Activated CD8-positive, alpha-beta T cell treated with anti-CD3 and anti-CD28 coated beads for 36 hours (primary cell): ENCODE measurements at places on chromosomes 1 and 21.

GRCh38 chr1:177817937-177818875, 151.7 kb downstream of the SEC16B start:
- H3K27ac ChIP-seq = no peak overlapping the region
- DNase-seq = no peak
- H3K27me3 ChIP-seq = no peaks in the 10 kb centered on the region
- no peaks in the 10 kb centered on the region for H3K36me3 ChIP-seq

GRCh38 chr1:161238039-161238473, at the start of gene NR1I3:
Gene NR1I3 (minus strand): TSS chr1:161238203. CDS start chr1:161236565, 1,638 bp downstream.
- no peaks in the 10 kb centered on the region for H3K36me3 ChIP-seq
- no peak for DNase-seq
- no peak within 1 kb of the TSS for H3K27ac ChIP-seq
- H3K4me1 ChIP-seq = no peaks in the 10 kb centered on the region

DNA sequence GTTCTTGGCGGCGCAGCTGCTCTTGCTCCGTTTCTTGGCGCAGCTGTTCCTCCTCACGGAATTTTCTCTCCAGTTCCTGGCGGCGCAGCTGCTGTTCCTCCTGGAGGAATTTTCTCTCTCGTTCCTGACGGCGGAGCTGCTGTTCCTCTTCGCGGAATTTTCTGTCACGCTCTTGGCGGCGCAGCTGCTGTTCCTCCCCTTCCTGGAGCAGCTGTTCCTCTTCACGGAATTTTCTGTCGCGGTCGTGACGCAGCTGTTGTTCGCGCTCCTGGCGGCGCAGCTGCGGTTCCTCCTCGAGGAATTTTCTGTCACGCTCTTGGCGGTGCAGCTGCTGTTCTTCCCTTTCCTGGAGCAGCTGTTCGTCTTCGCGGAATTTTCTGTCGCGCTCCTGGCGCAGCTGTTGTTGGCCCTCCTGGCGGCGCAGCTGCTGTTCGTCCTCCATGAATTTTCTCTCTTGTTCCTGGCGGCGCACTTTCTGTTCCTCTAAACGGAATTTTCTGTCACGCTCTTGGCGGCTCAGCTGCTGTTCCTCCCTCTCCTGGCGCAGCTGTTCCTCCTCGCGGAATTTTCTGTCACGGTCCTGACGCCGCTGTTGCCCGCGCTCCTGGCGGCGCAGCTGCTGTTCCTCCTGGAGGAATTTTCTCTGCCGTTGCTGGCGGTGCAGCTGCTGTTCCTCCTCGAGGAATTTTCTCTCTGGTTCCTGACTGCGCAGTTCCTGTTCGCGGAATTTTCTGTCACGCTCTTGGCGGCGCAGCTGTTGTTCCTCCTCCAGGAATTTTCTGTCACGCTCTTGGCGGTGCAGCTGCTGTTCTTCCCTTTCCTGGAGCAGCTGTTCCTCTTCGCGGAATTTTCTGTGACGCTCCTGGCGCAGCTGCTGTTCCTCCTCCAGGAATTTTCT, 7.0 kb downstream of the TCHH start:
- peaks cover 4% of the 10 kb centered on the region for H3K36me3 ChIP-seq
- peaks cover 14% of the 10 kb centered on the region for H3K27me3 ChIP-seq
- H3K27ac ChIP-seq = no peak overlapping the region
- peaks cover 4% of the 10 kb centered on the region for H3K4me1 ChIP-seq

- H3K27ac ChIP-seq = no peak overlapping the region
- H3K27me3 ChIP-seq = peaks cover 2% of the 10 kb centered on the region
- no peak overlapping the region for H3K4me3 ChIP-seq
- no peaks in the 10 kb centered on the region for H3K36me3 ChIP-seq
Measured at GRCh38 chr1:55825461-55825860, 610.3 kb upstream of the USP24 start.

GRCh38 chr1:54695764-54696163, 19.9 kb upstream of the TTC4 start:
- peaks cover 3% of the 10 kb centered on the region for H3K4me1 ChIP-seq
- H3K36me3 ChIP-seq = no peaks in the 10 kb centered on the region
- H3K4me3 ChIP-seq = no peak overlapping the region
- peaks cover 5% of the 10 kb centered on the region for H3K27me3 ChIP-seq
- DNase-seq = no peak

DNA sequence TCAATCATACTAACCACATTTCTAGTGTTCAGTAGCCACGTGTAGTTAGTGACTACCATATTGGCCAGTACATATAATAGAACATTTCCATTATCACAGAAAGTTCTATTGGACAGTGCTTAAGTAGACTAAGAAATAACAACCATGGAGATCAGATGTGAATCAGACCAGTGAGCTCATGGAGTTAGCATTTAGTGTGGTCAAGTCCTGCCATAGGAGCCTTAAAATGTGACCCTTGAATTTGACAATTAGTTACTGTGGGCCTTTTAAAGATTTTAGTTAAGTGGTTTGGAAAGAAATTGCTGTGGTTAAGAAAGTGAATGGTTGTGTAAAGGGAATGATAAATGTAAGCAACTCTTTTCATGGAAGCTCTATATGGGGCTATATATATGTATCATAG, 123.4 kb downstream of the POU2F1 start:
- H3K27me3 ChIP-seq = no peaks in the 10 kb centered on the region
- no peak overlapping the region for H3K4me3 ChIP-seq
- H3K36me3 ChIP-seq = no peaks in the 10 kb centered on the region

GRCh38 chr1:209774592-209774991, 9.8 kb downstream of the C1orf74 start:
- peaks cover 61% of the 10 kb centered on the region for H3K36me3 ChIP-seq
- no peak for DNase-seq
- H3K4me3 ChIP-seq = no peak overlapping the region

GRCh38 chr1:223886516-223886921, 40.8 kb upstream of the TP53BP2 start:
- no peak for DNase-seq
- no peaks in the 10 kb centered on the region for H3K27me3 ChIP-seq
- H3K4me1 ChIP-seq = no peaks in the 10 kb centered on the region
- no peaks in the 10 kb centered on the region for H3K36me3 ChIP-seq
- H3K4me3 ChIP-seq = no peak overlapping the region
